Activated naive CD8-positive, alpha-beta T cell treated with anti-CD3 and anti-CD28 coated beads for 36 hours (primary cell): ENCODE measurements at places on chromosomes 16 and 17.

- no peak for DNase-seq
These were observed 63.9 kb downstream of the RTN4RL1 start for GRCh38 chr17:1961189-1961588.

DNA sequence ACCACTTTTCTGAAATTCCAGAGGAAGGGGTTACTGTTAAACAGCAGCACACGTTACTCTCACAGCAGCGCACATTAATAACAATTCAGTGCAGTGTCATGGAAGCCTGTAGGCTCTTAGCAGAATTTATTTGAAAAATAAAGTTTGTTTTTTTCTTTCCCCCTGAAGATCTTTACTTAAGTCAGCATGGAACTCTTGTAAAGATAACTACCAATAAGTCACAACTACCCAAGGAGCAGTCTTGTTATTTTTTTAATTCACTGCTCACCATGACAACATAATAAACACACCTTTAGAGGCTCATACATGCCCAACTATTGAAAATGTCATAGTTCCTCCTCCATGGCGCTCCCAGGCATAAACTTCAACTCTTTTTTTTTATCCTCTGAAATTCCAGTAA, 31.8 kb upstream of the PSMD7 start:
- DNase-seq, result no peak

DNA sequence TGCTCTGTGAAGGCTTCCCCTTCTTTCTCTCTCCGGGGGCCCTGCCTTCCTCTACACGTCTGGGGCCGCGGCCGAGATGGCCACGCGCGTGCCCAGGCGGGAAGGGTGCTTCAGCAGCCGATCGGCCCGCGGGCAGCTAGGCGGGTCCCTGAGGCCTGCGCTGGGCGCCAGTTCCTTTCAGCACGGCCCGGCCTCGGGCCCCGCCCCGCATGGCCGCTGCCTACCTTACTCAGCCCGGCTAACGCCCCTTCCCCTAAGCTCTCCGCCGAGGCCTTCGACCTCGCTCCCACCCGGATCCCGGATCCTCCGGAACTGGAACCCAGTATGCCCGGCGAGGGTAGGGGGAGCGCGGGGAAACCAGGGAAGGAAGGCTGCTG, 335 bp downstream of the TMEM11 start:
- DNase-seq, result peak; percentile 51

GRCh38 chr17:44688200-44688599, 1.4 kb downstream of the CCDC43 start:
- no peak for DNase-seq

GRCh38 chr17:65470783-65471182, 90.7 kb downstream of the AXIN2 start:
- DNase-seq, result no peak

- no peak for DNase-seq
These were observed 52.3 kb downstream of the NT5M start for GRCh38 chr17:17355426-17355825.

DNA sequence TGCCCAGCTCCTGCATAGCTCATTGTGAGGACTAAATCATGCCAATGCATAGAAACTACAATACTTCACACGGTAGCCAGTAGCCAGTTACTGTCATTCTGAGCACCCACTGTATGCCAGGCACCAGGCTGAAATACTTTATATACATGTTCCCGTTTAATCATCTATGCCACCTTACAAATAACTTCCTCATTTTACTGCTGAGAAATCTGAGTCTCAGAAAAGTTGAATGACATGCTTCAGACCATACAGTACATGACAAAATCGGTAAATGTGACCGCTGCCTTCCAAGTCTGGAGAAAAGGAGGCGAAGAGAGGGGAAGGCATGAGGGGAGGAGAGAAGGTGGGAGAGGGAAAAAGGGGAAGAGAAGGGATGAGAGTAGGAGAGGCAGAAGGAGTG, 9.2 kb upstream of the TLCD3B start:
- DNase-seq, result no peak

- peak; percentile 38 for DNase-seq
These were observed 8.5 kb upstream of the ZC3H18 start for GRCh38 chr16:88561485-88562359.

DNA sequence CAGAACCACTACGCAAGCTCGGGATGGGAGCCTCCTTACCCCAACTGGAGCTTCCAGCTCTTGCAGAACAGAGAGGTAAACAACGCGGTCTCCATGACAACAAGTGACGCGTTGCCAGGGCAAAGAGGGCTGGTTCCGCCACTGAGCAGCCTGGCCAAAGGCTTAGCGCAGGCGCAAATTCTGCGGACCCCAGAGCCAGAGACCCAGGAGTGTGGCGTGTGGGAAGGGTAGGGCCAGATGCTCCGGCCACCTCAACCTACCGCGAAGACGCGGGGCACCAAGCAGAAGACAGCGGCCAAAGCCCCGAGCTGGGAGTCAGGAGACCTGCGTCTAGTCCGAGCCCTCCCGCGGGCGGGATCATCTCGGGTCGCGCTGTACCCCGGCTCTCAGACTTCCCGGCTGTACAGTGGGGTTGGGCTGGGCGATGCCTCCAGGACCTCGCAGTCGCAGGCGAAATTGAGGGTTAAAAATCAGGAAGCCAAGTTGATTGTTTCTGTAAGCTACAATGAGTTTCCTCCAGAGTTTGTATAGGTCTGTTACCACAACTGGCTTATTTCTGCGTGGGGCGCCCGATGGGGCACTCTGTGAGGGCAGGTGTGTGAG, at the start of gene TEKT1:
TSS of gene TEKT1 (minus strand) at position 69 of the 603 bp plus-strand sequence. CDS start 1,353 bp downstream, outside the sequence.
- DNase-seq, result peak; percentile 69

DNA sequence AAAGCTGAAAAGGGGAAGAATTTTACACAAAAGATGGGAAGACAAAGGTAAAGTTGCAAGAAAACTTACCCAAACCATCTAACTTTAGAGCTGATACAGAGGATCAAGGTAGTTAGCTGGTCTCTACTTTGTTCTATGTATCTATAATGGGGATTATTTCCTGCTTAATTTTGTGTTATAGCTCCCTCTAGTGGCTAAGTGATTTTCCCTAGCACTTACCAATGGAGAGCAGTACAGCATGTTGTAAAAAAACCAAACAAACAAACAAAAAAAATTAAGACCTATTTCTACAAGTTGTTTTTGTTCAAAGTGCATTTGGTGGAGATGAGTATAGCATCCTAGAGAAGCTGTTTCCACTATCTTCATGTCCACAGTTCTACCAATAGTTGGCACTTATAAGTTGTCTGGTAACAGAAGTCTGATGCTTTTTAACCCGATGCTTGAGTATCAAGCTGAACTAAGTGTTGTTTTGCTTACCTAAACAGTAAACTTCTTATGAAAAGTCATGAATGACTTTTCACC, 7.5 kb downstream of the SRSF1 start:
- no peak for DNase-seq

- DNase-seq, result peak; percentile 76
These were observed 3.5 kb upstream of the PKMYT1 start for GRCh38 chr16:2983706-2984136.

DNA sequence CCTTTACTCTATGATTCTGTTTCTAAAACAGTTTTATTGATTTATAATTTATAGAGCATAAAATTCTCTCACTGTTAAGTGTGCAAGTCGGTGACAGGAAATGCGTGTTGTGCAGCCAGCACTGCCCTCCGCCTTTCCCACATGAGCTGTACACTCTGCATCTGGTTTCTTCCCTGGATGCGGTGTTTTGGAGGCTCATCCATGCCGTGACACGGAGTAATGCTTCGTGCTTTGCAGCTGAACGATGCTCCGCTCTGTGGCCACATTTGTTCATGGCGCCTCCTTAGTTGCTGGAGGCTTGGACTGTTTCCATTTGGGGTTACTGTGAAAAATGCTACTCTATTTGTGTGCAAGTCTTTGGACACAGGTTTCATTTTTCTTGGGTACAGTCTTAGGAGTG, 7.2 kb upstream of the IGFALS start:
- DNase-seq, result no peak

DNA sequence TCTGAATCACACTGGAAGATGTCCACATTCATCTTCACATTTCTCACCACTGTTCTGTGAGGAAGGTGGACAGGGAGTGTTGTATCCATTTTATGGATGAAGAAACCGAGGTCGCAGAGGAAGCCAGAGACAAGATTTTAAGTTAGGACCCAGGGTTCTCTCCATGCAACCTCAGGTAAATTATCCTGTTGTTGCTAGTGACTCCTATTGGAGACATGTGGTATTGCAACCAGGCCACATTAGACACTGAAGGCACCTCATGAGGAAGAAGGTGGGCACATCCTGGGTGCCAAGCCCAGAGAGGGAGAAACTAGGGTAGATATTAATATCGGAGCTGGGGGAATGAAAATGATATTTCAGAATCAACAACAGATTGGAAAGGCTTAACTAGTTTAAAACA, 8.5 kb upstream of the WNT9B start:
- no peak for DNase-seq

- no peak for DNase-seq
These were observed 27.4 kb upstream of the KDM6B start for GRCh38 chr17:7806587-7806986.

DNA sequence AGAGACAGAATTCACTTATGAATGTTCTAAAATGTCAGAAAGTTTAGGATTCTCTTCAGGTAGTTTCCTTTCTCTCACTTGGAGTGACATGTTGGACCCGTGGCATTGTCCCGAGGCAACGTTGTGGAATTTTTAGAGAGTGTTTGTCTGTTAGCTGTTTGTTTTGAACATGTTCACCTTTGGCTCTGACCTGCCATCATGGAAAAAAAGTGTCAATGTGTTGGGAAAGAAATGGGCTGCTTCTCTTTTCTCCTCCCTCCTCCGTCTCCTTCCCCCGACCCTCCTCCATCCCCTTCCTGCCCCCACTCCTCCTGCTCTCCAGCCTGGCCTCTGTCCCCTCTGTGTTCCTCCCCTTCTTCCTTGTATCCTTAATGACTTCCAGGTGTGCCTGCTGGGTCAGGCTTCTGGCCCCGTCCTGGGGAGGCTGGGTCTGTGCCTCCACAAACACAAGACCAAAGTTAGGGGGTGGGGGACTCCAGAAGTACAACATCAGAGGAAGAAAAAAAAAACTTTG, 463.1 kb downstream of the MAF start:
- no peak for DNase-seq

DNA sequence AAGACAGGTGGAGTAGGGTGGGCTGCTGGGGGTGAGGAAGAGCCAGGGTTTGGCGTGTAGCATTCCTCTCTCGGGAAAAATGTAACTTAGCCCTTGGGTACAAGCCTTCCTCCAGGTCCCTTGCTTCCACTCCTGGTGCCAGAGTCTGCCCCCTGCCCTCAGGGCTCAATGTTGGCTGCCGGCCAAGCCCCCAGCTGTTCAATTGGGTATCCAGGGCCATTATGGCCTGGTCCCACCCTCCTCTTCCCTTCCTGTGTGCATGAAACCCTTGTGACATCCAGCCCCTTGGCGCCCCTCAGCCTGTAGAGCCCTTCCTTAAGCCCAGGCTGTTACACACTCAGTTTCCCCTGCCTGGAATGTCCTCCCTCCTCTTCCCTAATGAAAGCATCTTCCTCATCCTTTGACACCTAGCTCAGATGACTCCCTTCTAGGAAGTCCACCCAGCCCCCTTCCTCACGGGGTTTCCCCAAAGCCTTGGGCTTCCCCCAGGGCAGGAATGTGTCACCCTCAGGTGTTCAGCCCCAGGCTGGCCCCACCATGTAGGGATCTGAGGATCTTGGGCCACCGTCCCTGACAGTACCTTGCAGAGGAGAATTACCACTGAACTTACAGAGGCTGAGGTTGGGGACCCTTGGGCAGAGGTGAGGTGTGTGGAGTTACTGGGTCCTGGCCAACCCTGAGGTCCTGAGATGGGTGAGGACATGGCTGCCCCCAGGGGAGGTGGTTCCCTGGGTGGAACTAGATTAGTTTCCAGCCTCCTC, 30.0 kb downstream of the B9D1 start:
- peak; percentile 22 for DNase-seq

DNA sequence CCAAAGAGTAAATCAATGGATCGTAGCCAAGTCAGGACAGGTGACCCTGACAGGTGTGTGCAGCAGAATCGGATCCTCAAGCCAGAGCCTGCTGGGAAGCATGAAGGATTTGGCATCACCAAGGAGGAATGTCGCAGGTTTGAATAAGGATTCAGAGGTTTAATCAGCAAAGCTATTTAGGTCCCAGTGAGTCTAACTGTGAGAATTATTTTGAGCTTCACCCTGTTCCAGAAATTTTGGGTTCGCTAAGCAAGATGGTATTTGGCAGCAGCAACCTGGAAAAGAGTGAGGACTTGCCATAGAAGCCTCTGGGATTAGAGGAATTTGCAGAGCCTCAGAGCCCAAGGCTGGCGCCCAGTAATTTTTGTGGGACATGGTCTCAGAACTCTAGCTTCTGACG, 173.0 kb downstream of the CCDC182 start:
- DNase-seq, result no peak

DNA sequence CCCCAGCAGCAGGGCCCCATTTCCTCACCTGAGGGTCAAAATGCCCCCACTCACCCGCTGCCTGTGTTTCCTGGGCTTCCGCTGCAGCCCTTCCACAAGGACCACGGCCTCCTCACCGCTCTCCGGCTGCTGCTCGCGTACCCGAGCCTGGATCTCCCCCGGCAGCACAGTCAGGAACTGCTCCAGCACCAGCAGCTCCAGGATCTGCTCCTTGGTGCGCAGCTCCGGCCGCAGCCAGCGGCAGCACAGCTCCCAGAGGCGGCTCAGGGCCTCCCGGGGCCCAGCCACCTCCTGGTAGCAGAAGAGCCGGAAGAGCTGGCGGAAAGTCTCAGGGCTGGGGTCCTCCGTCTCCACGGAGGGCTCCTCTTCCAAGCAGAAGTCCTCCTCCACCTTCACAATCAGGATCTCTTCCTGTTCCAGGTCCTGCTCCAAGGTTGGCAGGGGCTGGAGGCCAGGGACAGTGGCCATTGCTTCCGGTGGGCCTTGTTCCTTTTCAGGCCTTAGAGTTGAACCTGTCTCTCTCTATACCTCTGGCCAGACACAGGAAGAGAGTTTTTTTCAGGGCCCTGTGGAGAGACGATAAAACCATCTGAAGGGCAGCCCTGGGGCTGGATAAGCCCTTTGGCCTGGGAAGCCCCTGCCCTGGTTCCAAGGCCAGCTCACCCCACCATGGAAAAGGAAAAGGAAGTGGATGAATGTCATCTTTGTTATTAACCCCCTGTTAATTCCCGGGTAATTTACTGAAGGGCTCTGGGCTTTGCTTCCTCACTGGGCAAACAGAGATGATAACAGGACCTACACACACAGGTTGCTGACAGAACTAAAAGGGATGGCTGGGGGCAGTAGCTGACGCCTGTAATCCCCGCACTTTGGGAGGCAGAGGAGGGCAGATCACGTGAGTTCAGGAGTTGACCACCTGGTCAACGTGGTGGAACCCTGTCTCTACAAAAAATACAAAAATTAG, 1.2 kb downstream of the ZNF500 start:
- DNase-seq, result no peak

DNA sequence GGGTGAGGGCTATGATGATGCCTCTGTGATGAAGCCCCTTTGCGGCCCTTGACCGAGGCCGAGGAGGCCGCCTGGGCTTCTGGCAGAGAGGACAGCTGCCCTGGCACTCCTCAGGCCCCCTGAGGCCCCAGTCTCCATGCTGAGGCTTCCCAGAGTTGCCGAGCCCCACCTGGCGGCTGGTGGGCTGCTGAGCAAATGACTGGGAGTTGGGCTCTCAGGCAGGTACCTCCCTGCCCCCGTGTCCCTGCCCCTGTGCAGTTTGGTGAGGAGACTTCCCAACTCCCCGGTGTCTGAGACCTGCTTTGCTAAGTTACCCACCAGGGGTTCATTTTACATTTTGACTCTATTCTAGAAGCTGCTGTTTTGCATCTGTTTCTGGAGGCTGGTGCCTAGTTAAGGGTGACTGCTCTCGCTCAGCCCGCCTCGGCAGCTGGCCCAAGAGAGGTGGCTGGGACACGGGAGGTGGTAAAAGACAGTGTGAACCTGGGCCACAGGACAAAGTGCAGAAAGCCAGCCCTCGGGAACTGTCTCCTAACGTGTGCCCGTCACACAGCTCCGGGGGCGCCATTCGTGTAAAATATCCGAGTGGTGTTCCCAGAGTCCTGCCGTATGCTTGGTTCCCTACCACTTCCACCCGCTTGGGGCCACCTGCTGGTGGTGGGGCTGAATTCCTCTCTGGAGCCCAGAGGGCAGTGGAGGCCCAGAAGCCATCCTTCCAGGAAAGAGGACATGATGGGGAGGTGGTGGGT, 134.5 kb downstream of the RAB11FIP4 start:
- DNase-seq, result no peak
